ENCODE measurements at places on chromosomes 4 and X. TPM values are rescaled to one million over a fixed set of nuclear protein-coding genes. Genes with fewer than 3 reads are reported as not detected.

GRCh38 chrX:150848914-150849365 lies 49.5 kb downstream of the CD99L2 start:
- no peak for DNase-seq

DNA sequence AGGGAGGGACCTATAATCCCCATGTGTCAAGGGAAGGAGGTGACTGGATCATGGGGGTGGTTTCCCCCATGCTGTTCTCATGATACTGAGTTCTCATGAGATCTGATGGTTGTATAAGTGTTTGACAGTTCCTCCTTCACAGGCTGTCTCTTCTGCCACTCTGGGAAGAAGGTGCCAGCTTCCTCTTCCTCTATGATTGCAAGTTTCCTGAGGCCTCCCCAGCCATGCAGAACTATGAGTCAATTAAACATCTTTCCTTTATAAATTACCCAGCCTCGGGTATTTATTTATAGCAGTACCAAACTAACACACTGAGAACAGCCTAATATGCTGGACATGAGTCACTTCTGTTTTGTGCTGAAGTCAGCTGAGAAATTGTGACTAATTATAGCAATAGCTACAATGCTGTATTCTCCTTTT lies 656.9 kb upstream of the CPEB2 start:
- DNase-seq = no peak

GRCh38 chr4:185754961-185755360 lies 57.0 kb downstream of the SORBS2 start:
- DNase-seq = no peak

DNA sequence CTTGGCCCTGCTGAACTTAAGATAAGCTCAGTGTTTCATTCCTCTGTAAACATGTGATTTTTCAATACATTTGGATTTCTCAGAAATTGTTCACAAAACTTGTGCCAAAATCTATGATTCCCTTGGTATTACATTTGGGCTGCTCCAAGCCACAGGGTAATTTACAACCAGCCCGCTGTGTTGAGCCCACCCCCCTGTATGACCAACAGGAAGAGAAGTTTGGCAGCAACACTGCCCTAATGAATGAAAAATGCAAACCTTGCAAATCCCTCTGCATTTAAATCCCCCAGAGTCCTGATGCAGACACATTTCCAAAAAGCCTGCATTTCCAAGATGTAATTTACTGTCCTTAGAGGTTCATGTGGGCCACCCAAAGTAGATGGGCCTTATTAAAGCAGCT lies 34.1 kb upstream of the GAB1 start:
- DNase-seq = no peak

DNA sequence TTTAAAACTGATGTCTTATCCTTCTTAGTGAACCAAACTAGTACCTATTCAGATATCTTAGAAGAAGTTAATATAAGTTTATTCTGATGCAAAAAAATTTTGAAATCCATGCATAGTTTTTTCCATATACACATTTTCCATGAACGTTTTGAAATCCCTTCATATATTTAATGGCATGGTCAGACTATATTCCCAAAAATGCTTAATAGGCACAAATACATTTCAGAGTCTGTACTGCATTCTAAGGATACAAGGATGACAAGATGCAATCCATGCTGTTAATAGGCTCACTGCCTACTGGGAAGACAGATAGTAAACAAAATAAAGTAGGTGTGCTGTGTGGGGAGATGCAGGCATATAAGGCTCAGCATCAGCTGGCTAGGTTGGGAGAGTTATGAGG lies 33.2 kb downstream of the PROM1 start:
- DNase-seq = no peak

- DNase-seq = no peak
Observed at GRCh38 chr4:10606483-10607155, 77.9 kb downstream of the CLNK start.

Gene RAB39B
- total RNA-seq = 0.11 TPM

Gene RASSF6
- total RNA-seq = not detected

Gene STK26
- 0.80 TPM for total RNA-seq

Measured in left ventricle myocardium inferior (tissue), 1 donor.